ENCODE measurements at places on chromosomes 7 and 10.

- no peak for DNase-seq
Observed at GRCh38 chr10:48633381-48634197, 28.7 kb upstream of the ARHGAP22 start.

DNA sequence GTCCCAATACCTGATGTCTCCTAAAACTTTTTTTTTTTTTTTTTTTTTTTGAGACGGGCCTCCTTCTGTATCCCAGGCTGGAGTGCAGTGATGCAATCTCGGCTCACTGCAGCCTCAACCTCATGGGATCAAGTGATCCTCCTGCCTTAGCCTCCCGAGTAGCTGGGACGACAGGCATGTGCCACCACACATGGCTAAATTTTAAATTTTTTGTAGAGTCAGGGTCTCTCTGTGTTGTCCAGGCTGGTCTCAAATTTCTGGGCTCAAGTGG lies 28.4 kb downstream of the GTF2IRD1 start:
- DNase-seq: no peak

- DNase-seq: no peak
Observed at GRCh38 chr7:20249376-20249775, 32.2 kb upstream of the MACC1 start.

- no peak for DNase-seq
Observed at GRCh38 chr7:76233538-76234281, 32.0 kb downstream of the SRRM3 start.

DNA sequence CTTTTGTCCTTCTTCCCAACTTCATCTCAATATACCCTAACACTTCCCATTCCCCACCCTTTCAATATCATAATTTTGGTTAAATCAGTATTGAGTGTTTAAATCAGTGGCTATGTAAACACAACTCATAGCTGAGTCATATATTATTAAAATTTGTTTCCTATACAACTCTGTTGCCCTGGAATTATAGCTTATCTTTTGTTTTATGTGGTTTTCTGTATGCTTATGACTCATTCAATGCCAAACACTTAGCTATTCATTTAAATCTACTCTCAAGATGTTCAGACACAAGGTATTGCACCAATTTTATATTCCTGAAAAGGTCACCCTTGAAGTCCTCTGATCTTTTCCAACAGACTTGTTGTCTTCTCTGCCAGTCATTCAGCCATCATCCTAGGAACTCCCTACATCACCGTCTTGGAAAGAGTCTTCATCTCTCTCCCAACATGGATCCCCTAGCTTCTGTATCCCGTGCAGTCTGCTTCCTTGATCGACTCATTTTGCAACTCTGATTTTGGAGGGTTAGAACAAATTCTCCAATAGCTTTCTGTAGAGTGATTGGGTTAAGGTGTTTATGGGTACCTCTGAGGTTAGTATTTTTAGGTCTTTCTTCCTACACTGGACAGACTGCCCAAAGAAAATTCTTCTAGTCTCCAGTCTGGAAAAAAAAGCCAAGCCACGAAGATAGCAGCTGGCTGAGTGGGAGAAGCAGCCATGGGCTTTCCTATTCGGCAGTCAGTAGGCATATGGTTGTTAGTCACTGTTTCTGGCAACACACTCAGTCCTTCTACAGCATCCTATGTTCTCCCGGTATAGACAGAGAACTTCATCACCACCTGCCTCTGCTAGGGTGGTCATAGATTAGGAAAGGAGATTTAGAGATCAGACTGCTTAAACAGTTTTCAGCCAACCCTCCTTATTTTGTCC lies 102.1 kb downstream of the CRPPA start:
- no peak for DNase-seq

Measured in activated T-cell treated with anti-CD3 and anti-CD28 coated beads, Interleukin-2, amount 50 U/mL, for 1 hour (primary cell).